ENCODE measurements at places on chromosomes 3 and 15.

DNA sequence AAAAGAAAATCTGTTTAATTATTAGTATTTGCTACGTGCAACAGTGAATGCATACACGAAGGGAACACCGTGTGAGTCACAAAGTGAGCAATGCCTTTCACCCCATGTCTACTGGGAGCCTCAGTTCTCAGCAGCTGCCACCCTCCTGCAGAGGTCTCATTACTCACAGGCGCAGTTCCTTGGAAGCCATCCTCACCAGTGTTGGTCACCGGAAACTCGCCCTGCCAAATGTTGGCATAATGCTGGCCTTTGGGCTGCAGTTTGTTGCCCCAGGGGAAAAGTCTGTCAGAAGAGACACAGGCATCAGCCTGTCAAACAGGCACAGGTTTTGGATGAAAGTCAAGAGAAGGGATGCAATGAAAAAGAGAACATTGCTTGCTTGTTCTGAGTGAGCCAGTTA, 50.1 kb downstream of the SUMF1 start:
- H3K36me3 ChIP-seq, result no peaks in the 10 kb centered on the region
- no peaks in the 10 kb centered on the region for H3K27me3 ChIP-seq
- no peak for DNase-seq
- no peak overlapping the region for H3K27ac ChIP-seq

GRCh38 chr3:184345317-184346144, 8.1 kb downstream of the FAM131A start:
- H3K4me3 ChIP-seq, result no peak overlapping the region
- no peaks in the 10 kb centered on the region for H3K27me3 ChIP-seq

DNA sequence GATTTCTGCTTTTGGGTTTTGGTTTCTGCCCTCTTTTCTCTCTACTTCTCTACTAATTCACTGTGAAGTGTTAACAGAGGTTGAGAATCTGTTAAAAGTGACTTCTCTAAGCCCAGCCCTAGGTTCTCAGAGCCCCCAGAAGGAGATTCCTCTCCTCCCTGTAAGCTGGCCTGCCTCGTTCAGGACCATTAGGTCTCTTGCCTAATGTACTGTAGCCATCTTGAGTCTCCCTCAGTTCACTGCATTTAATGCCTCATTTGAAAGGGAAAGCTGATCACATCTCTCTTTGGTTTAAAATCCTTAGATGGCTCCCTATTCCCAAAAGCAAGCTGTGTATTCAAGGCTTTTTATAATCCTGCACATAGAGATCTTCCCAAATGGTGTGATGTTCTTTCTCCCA, 16.3 kb downstream of the RTP1 start:
- H3K4me1 ChIP-seq, result peaks cover 22% of the 10 kb centered on the region
- no peaks in the 10 kb centered on the region for H3K36me3 ChIP-seq
- H3K27ac ChIP-seq, result no peak overlapping the region

GRCh38 chr3:157131861-157132260, 28.1 kb downstream of the CCNL1 start:
- H3K36me3 ChIP-seq, result no peaks in the 10 kb centered on the region
- no peak for DNase-seq
- peak overlapping the region; percentile 95 for H3K27ac ChIP-seq
- H3K4me3 ChIP-seq, result no peak overlapping the region
- peaks cover 64% of the 10 kb centered on the region for H3K4me1 ChIP-seq
- H3K27me3 ChIP-seq, result no peaks in the 10 kb centered on the region

DNA sequence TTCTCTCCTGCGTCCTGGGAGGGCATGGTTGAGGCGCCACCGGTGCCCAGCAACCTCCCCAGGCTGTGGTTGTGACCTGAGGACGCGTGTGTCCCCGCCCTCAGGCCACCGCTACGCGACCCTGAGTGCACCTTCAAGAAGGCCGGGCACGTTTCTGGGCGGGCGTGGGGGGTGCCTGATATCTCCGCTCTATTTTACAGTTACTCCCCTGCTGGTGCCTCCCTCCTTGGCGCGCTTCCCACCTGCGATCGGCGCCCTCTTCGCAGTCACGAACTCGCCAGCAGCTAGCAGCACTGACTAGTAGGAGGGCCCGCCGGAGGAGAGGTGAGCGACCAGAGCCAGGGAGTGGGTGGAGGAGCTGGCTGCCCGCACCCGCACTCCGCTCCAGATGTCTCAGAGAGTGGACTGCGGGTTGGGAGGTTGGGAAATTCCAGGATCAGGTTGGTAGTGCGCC, 43.2 kb upstream of the POLG start:
- H3K4me3 ChIP-seq, result no peak overlapping the region
- H3K36me3 ChIP-seq, result no peaks in the 10 kb centered on the region
- no peak for DNase-seq

DNA sequence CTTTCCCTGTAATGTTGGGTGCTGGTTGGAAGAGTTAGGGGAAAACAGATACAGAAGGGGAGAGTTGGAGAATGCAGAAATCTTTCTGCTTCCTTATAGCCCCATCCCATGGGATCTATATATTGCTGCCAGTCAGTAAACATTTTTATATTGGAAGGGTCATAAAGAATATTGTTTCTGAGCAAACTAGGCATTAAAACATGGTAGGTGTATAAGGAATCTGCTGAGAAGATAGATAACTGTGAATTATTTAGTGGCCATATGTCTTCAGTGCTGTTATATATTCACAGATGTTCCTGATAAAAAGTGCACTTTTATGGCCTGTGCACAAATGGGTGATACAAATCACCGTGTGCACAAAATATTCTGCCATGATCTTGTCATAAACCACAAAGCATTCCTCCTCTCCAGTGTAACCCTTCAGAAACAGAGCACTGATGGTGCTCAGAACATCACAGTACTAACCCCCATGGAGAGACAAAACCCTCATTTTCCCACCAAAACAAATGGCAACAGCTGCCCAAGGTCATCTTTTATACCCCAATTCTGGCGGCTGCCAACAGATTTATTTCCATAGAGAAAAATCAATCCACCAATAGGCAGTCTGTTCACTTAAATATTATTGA, 269.3 kb downstream of the SLC9A9 start:
- no peak for DNase-seq
- no peak overlapping the region for H3K4me3 ChIP-seq
- no peaks in the 10 kb centered on the region for H3K4me1 ChIP-seq

GRCh38 chr3:189927975-189928895, 192.5 kb downstream of the P3H2 start:
- H3K27ac ChIP-seq, result no peak overlapping the region
- no peaks in the 10 kb centered on the region for H3K27me3 ChIP-seq
- H3K4me1 ChIP-seq, result no peaks in the 10 kb centered on the region
- H3K36me3 ChIP-seq, result no peaks in the 10 kb centered on the region

GRCh38 chr3:49017971-49018706, at the start of gene DALRD3:
Gene DALRD3, minus strand, starts transcription at chr3:49018580. Its CDS starts 16 bp downstream, at chr3:49018564.
- H3K4me1 ChIP-seq, result peaks cover 2% of the 10 kb centered on the region
- H3K4me3 ChIP-seq, result peak within 1 kb of the TSS; percentile 83
- peak; percentile 80 for DNase-seq
- H3K27ac ChIP-seq, result peak within 1 kb of the TSS; percentile 97

DNA sequence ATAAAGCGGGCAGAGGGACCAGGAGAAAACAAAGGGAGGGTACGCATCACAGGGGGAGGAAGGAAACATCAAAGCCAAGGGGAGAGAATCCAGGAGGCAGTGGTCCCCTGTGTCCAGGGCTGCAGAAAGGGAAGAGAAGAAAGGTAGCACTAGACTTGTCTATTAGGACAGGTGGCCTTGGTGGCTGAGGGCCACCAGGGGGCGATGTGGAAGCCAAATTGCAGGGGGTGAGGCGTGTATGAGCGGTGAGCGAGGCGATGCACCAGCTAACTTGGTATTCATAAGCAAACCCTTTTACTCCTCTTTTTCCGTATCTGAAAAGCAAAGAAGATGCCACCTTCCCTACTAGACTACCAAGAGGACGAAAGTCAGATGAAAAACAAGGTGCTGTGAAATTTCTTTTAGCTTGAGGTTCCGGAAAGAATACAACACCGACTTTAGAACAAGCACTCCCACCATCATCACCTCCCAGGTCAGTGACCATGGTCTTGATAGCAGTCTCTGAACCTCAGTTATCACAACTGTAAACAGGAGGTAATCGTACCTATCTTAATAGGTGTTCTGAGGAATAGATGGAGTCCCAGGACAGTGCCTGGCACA, 654.4 kb upstream of the ADAMTS9 start:
- DNase-seq, result peak; percentile 65
- no peaks in the 10 kb centered on the region for H3K4me1 ChIP-seq
- H3K36me3 ChIP-seq, result no peaks in the 10 kb centered on the region

GRCh38 chr3:29285471-29286071, 4.7 kb downstream of the RBMS3 start:
- no peak overlapping the region for H3K27ac ChIP-seq
- DNase-seq, result no peak
- no peaks in the 10 kb centered on the region for H3K36me3 ChIP-seq
- H3K27me3 ChIP-seq, result no peaks in the 10 kb centered on the region
- peaks cover 9% of the 10 kb centered on the region for H3K4me1 ChIP-seq

DNA sequence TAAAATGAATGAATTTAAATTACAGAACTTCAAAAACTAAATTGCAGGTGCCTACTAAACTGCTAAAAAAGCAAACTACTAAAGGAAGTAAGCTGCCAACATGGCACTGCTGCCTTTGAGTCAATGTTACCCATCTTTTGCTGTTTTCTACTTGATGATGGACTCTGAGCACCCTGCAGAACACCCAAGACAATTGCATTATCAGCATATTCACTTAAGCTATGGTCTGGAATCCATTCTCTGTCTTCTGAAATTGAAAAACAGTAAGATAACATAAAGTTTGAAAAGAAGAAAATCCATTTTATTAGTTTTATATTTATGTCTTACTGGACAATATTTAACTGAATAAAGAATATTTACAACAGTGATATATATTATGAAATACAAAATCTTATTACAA, 91.4 kb downstream of the ZBBX start:
- no peak overlapping the region for H3K27ac ChIP-seq
- no peaks in the 10 kb centered on the region for H3K36me3 ChIP-seq
- no peak for DNase-seq
- H3K4me1 ChIP-seq, result no peaks in the 10 kb centered on the region

DNA sequence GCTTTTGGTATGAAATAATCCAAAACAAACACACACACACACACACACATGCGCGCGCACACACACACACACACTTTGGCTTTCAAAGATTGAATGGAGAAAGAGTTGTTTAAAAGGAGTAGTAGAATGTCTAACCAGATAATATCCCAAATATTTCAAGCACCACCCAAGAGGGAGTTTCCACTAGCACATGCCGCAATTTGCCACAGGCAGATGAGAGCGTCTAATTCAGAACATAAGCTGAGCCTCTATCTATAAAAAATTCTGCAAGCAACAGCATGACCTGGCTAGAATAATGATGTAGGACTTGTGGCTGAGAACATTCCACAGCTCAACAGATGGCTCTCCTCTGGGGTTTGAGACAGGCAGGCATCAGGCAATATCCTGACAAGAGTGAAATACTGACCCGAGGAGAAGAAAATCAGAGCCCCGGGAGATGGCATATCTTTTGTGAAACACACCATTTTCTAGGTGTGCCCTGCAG, 302.5 kb upstream of the GADL1 start:
- no peak overlapping the region for H3K4me3 ChIP-seq
- DNase-seq, result no peak
- no peak overlapping the region for H3K27ac ChIP-seq
- H3K36me3 ChIP-seq, result no peaks in the 10 kb centered on the region
- no peaks in the 10 kb centered on the region for H3K27me3 ChIP-seq

GRCh38 chr3:44510000-44510368, 32.5 kb upstream of the ZNF445 start:
- H3K27ac ChIP-seq, result peak overlapping the region; percentile 95
- H3K27me3 ChIP-seq, result no peaks in the 10 kb centered on the region
- H3K36me3 ChIP-seq, result no peaks in the 10 kb centered on the region
- H3K4me3 ChIP-seq, result peak overlapping the region; percentile 56
- no peak for DNase-seq

- no peak for DNase-seq
- H3K27ac ChIP-seq, result no peak overlapping the region
- H3K27me3 ChIP-seq, result no peaks in the 10 kb centered on the region
- H3K36me3 ChIP-seq, result no peaks in the 10 kb centered on the region
- peaks cover 6% of the 10 kb centered on the region for H3K4me1 ChIP-seq
- no peak overlapping the region for H3K4me3 ChIP-seq
Observed at GRCh38 chr15:80580106-80580505, 115.0 kb upstream of the ABHD17C start.

GRCh38 chr15:91967935-91968606, 114.6 kb downstream of the SLCO3A1 start:
- H3K4me1 ChIP-seq, result no peaks in the 10 kb centered on the region
- H3K27me3 ChIP-seq, result no peaks in the 10 kb centered on the region
- no peak for DNase-seq
- H3K4me3 ChIP-seq, result no peak overlapping the region
- H3K27ac ChIP-seq, result no peak overlapping the region

DNA sequence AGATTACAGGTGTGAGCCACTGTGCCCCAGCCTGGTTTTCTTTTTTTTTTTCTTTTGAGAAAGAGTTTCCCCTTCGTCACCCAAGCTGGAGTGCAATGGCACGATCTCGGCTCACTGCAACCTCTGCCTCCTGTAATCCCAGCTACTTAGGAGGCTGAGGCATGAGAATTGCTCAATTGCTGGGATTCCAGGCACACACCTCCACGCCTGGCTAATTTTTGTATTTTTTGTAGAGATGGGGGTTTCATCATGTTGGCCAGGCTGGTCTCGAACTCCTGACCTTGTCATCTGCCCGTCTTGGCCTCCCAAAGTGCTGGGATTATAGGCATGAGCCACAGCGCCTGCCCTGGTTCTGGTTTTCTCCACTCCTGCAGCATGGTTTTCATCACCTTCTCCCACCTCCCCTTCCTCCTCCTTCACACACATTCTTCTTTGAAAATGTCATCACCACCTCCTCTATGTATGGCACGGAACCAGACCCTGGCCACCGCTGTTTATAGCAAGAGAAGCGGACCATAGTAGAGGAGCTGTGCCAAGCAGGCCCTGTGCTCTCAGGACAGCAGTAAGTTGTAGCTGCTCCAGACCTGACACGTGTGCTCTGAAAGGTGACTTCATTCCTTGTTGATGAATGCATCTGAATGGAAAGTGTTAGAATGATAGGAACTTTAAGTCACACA, 14.6 kb upstream of the AHSG start:
- H3K36me3 ChIP-seq, result no peaks in the 10 kb centered on the region
- H3K4me3 ChIP-seq, result no peak overlapping the region
- no peak for DNase-seq
- peaks cover 75% of the 10 kb centered on the region for H3K4me1 ChIP-seq
- no peaks in the 10 kb centered on the region for H3K27me3 ChIP-seq

GRCh38 chr3:102896851-102897621, 462.2 kb downstream of the ZPLD1 start:
- no peaks in the 10 kb centered on the region for H3K36me3 ChIP-seq
- no peak overlapping the region for H3K27ac ChIP-seq
- no peaks in the 10 kb centered on the region for H3K27me3 ChIP-seq
- H3K4me1 ChIP-seq, result no peaks in the 10 kb centered on the region

GRCh38 chr3:181382656-181383055, 329.1 kb upstream of the SOX2 start:
- H3K4me1 ChIP-seq, result no peaks in the 10 kb centered on the region
- H3K36me3 ChIP-seq, result no peaks in the 10 kb centered on the region
- no peaks in the 10 kb centered on the region for H3K27me3 ChIP-seq
- H3K4me3 ChIP-seq, result no peak overlapping the region
- H3K27ac ChIP-seq, result no peak overlapping the region

Measured in Caco-2 (cell line).